NCI-H2081 (cell line): ENCODE measurements at places on chromosomes 4 and X.

DNA sequence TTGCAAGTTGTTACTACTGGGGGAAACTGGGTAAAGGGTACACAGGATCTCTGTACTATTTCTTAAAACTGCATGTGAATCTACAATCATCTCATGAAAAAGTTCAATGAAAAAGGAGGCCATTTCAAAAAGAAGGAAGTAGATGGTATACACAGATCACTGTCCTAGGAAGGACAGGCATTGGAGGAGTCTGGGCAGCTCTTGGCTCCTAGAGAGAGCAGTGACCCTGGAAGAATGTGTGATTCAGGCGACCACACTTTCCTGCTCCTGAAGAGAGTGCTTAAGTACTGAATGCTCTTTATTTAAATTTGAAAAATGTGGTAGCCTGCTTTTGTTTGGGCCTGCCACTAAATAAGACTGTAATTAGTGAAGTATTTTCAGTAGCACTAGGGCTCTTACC, 318.1 kb upstream of the CASK start:
- DNase-seq, result no peak

GRCh38 chr4:96260064-96260682, 420.3 kb downstream of the PDHA2 start:
- DNase-seq, result no peak

- no peak for DNase-seq
These were observed 83.1 kb downstream of the PRDM5 start for GRCh38 chr4:120839334-120839973.

GRCh38 chr4:1274871-1275270, 14.8 kb upstream of the MAEA start:
- DNase-seq, result no peak

- no peak for DNase-seq
These were observed 41.3 kb upstream of the ASMTL start for GRCh38 chrX:1493877-1494510.

- no peak for DNase-seq
These were observed 354.1 kb downstream of the CHIC1 start for GRCh38 chrX:73916931-73917667.

DNA sequence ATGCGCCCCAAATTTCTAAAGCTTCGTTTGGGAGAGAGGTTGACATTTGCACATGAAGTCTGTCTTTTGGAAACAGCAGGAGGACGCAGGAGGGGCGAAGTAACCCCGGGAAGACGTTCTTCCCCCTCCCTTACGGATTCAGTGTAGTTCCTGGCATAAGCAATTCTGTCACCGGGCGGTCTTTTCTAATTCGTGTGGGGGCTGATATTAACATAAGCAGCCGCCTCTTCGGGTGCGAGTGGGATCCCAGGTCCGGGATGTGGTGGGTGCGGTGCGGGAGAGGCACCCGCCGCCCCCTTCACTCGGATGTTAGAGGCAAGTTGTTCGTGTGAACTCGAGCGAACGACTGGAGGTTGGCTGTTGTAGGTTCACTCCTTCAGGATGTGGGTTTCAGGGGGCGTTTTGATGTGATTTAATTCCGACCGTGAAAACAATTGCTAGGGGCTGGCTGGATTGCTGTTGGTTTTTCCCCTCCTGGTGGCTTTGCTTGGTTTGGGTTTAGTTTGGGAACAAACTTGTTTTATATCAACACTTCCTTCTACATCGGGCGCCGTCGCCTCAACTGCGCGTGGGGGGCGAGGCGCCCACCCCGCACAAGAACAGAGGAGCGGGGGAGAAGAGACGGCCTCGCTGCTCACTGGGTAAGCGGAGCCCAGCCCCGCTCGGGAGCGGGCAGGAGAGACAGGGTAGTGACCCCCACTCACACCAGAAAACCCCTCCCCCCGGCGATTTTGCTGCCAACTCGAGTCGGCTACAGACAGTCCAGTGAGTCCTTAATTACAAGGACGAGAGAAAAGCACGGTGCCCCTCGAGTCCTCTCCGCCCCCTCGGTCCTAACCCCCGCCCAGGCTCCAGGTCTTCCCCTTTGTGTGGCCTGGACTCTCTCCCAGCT, 2.9 kb upstream of the LEF1 start:
- DNase-seq, result no peak

DNA sequence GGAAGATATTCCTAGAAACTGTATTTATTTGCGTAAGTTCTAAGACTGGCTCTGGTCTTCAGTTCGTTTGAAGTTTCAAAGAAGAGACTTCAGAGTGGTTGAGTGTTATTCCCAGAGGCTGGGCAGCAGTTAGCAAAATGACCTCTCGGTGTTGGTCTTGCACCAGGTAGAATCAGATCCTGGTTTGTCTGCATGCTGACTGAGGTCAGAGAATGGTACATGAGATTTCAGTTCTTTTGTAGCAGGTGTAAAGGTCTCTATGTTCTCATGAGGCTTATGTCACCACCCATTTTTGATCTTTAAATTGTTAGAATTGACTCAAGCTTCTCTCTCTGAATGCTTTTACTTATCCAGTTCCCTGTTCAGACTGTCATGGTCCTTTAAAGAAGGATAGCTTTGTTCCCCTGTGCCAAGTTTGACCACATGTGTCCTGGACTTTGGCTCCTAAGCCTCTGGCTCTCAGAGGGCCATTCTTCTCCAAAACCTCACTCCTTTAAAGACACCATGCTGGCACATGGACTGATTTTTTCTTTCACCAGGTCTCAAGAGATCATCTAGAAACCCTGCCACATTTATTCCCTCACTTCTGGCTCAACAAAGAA, 355.8 kb upstream of the BOD1L1 start:
- no peak for DNase-seq

DNA sequence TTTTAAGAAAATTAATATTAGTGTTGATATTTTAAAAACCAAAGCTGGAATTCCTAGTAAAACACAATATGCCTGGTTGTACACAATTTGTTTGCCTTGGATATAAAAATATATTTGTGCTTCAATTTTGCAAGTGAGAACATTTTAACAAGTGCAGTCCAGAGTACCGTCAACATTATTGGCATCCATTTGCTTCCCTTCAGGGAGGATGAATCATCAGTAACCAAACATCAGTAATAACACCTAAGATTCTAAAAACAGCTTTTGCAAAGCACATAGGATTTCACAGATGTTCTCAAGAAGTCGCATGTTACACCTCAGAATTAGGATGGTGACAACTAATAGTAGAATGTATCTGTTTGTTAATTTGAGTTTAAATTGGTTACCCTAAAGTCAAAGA, 262.6 kb upstream of the BMP3 start:
- no peak for DNase-seq

GRCh38 chr4:77194366-77194765, 37.4 kb downstream of the CCNG2 start:
- no peak for DNase-seq

- DNase-seq, result no peak
These were observed 62.6 kb downstream of the SORCS2 start for GRCh38 chr4:7254736-7255487.

GRCh38 chr4:93199492-93199891, 629.1 kb upstream of the ATOH1 start:
- peak; percentile 58 for DNase-seq

DNA sequence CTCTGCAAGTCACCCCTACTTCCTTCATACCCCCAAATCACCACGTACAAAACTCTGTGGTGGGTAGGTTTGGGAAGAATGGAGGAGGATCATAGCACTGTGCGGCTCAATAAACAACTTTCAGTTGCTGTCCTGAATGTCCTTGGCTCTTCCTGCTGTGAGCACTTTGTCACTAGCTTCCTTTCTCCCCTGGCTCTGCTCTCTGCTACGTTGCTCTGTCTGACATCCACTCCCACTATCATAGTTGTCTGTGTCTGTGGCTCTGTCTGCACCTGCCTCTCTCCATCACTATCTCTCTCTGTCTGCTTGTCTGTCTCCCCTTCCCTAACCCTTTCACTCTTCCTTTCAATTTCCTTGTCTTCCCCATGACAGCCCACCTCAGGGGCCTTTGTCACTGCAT, 21.2 kb upstream of the SMPX start:
- no peak for DNase-seq

- no peak for DNase-seq
These were observed 64.2 kb downstream of the IRF2 start for GRCh38 chr4:184409911-184410692.

GRCh38 chr4:113541933-113542332, 219.6 kb downstream of the CAMK2D start:
- no peak for DNase-seq

DNA sequence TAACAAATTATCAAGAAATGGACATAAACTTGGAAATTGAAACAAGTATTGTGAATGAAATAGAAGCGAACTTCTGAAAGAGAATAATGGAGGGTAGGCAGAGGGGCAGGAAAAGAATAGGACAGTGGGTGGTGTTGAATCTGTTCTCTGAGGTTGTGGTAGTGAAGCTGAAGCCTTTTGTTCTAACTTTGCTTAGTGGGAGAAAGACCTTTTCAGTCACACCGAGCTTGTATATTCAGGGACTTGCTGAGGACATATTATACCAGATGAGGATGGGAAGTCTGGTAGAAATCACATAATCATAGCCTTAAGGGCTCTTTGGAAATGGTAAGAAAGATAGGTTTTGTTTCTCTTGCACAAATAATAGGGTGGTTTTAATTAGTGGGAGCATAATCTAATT, 115.4 kb upstream of the NDST4 start:
- DNase-seq, result no peak
